ENCODE measurements at places on chromosomes 2 and 18. TPM values are rescaled to one million over a fixed set of nuclear protein-coding genes. Genes with fewer than 3 reads are reported as not detected.

- no peak for DNase-seq
Measured at GRCh38 chr2:12665334-12665733, 51.4 kb upstream of the TRIB2 start.

GRCh38 chr18:55794288-55795052 lies 206.5 kb upstream of the TCF4 start:
- no peak for DNase-seq

The ICA1L gene
- total RNA-seq: 11.1 TPM

DNA sequence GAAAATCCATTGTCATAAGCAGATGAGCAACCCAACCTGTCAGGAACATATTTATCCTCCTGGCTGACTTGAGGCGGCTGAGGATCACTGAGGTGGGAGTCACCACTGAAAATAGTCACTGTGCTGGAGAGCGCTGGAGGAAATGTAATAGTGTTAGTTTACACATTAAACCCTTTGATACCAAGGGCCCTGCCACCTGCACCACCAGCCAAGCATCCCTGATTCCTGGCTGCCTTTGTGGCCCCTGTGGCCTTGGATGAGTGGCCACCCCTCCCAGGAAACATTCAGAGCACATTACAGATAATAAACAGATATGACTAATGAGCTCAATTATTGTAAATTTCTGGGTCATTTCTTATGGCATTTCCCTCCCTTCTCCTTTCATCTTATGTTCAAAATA lies 105.9 kb downstream of the LYPD1 start:
- no peak for DNase-seq

- no peak for DNase-seq
Measured at GRCh38 chr2:119256582-119256921, 32.9 kb downstream of the STEAP3 start.
